ENCODE measurements at places on chromosomes 1 and 21. TPM values are rescaled to one million over a fixed set of nuclear protein-coding genes. Genes with fewer than 3 reads are reported as not detected.

Gene C1QA
- polyA plus RNA-seq: 9.1 TPM

Gene APCS
- polyA plus RNA-seq: not detected

Gene OR10Z1
- polyA plus RNA-seq: 0.01 TPM

Gene RPE65
- 0.11 TPM for polyA plus RNA-seq

Gene CD247
- 0.37 TPM for polyA plus RNA-seq

Gene UHMK1
- polyA plus RNA-seq: 38.8 TPM

Gene HSD3B1
- 0.44 TPM for polyA plus RNA-seq
